ENCODE measurements at places on chromosomes 1 and 21.

DNA sequence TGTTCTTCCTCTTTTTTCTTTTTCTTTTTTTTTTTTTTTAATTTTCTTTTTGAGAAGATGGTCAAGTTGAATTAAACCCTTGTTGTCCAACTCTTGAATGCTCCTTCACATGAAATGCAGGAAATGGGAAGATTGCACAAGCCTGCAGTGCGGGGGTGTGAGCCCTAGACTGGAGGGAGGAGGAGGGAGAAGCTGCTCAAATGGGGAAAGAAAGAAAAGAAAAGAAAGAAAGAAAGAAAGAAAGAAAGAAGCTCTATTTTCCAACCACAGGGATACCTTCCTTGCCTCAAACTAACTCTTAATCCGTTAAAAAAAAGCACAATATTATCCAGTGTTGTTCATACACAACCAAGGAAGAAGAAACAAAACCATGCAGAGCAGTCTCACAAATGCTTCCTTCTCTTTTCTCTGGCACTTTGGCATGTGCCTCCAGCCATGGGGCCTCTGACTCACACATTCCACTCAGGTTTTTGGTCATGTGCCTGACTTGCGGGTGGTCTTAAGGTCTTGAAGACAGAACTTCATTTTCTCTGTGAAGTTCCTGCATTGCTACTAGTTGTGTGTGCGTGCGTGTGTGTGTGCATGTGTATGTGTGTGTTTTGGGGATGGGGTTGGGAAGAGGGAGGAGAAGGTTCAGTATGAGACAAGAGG lies 276.1 kb downstream of the RPS6KC1 start:
- DNase-seq: no peak

GRCh38 chr1:116498789-116499628 lies 71.8 kb downstream of the CD58 start:
- peak; percentile 44 for DNase-seq

DNA sequence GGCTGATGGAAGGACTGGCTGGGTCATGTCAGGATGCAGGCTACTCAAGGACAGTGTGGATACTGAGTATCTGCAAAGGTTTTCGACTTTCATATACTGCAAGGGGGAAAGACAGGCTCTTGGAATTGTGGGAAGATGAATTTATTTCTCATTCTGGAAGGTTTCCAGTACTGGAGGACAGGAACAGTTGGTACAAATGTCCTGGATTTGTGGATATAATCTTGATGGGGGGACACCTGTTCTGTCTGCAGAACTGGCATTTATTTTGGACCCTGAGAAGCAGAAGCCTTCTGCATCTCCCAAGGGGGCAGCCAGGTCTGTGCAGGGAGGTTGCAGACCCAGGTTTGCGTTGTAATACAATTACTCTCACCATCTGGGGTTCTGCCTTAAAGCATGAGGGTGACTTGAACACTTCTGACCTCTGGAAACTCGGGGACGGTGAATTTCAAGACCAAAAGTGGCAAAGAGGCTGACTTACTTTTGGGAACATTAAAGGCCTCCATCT lies 65.8 kb downstream of the NOS1AP start:
- no peak for DNase-seq

DNA sequence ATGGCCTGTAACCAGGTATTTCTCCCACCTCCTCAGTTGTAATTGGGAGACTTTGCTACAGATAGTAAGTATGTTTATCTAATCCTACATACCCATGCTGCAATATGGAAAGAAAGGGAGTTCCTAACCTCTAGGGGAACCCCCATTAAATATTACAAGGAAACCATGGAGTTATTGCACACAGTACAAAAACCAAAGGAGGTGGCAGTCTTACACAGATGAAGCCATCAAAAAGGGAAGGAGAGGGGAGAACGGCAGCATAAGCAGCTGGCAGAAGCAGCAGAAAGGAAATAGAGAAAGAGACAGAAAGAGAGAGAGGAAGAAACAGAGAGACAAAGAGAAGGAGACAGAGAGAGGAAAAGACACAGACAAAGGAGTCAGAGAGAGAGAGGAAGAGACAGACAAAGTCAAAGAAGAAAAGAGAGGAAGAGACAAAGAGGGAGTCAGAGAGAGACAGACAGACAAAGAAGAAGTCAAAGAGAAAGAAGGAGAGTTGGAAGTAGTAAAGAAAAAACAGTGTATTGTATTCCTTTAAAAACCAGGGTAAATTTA lies 142.9 kb downstream of the FASLG start:
- DNase-seq: no peak

GRCh38 chr1:11948822-11949458 lies 14.4 kb downstream of the PLOD1 start:
- no peak for DNase-seq
